ENCODE measurements at places on chromosomes 3 and 15.

DNA sequence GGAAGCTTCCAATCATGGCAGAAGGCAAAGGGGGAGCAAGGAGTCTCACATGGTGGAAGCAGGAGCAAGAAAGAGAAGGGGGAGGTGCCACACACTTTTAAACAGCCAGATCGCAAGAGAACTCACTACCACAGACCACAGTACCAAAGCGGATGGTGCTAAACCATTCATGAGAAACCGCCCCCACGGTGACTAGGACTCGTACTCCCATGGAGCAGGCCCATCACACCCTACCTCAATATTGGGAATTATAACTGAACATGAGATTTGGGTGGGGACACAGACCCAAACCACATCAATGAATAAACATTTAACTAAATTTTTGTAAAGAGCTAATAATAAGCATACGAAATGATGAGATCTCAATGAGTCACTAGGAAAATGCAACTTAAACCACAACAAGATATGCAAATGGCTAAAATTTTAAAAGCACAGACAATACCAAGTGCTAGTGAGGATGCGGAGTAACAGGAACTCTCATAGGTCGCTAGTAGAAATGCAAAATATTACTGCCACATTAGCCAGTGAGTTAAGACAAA is 10.0 kb downstream of the MRPS25 start:
- no peak for DNase-seq

- no peak for DNase-seq
Observed at GRCh38 chr3:105976196-105976595, 107.4 kb upstream of the CBLB start.

DNA sequence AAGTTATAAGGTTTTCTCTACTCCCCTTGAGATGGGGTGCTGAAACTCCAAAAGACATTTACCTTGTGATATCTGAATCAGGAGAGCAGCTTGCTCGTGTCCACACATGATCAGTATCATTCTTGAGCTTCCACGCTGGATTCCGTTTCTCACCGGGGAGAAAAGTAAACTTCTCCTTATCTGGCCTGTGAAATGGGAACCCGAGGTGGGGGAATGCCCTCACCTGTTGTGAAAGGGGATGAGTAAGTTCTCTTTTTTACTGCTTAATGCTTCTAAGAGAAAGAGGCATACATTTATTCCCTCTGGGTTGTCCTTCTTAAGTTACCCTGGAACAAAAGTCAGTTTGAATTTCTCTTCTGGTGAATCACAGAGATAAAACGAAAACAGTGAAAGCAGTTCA is 440.5 kb upstream of the ADAMTS9 start:
- DNase-seq = no peak

DNA sequence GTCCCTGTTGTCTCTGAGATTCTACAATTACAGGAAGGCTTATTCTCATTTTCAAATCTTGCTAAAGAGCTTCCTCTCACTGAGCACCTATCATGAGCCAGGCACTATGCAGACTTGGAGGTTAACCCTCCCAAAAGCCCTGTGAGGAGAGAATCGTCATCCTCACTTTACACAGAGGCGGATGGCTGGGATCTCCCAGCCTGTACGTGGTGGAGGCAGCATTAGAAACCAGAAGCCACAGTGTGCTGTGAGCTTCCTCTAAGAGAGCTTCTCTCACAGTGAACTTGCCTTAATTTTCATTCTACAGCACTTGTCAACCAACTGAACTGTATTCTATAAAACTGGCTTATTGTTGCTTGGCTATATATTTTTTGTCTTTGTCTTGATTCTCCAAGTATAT is 6.1 kb upstream of the DGKG start:
- DNase-seq = no peak
